GM12891 (cell line): ENCODE measurements at places on chromosomes 16 and 17.
A peak's percentile ranks its signal among the peaks of the same experiment; 100 is the strongest.

- DNase-seq = no peak
Measured at GRCh38 chr17:76207275-76208059, 32.8 kb downstream of the RNF157 start.

DNA sequence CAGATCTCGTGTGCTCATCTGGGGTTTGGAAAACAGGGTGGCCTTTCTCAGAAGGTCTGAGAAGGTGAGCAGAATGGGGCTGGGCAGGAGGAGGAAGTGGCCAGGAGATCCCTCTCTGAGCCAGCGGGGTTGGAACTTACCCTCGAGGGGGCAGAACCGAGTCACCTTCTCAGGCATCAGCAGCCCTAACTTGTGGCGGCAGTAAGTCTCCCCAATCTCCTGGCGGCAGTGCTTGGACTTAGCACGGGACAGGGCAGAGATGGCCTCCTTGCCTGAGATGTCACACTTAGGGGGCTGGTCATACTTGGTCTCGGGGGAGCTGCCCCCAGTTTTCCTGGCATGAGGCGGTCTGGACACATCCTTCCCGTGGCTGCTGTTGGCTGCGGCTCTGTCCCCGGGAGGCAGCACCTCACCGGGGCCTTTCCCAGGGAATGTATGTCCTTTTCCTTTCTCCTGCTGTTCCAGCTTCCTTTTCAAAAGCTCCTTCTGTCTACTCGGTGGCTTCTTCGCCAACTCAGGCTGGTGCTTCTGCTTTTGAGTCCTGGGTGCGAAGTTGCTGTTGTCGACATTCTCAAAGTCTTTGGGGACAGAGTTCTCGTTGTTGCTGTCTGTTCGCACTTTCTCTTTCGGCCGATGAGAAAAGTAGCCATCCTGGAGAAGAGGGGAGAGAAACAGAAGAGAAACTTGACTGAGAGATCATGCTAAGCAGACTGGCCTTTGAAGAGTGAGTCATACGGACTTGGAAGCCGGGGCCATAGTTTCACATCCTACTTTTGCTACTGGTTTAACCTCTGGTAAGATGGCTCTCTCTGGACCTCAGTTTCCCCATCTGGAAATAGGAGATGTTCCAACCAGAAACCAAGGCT is 211.7 kb downstream of the XYLT1 start:
- peak; percentile 53 for DNase-seq

- DNase-seq = no peak
Measured at GRCh38 chr16:14129502-14129901, 58.4 kb downstream of the MRTFB start.

- no peak for DNase-seq
Measured at GRCh38 chr16:2148714-2149629, 547 bp downstream of the RAB26 start.

DNA sequence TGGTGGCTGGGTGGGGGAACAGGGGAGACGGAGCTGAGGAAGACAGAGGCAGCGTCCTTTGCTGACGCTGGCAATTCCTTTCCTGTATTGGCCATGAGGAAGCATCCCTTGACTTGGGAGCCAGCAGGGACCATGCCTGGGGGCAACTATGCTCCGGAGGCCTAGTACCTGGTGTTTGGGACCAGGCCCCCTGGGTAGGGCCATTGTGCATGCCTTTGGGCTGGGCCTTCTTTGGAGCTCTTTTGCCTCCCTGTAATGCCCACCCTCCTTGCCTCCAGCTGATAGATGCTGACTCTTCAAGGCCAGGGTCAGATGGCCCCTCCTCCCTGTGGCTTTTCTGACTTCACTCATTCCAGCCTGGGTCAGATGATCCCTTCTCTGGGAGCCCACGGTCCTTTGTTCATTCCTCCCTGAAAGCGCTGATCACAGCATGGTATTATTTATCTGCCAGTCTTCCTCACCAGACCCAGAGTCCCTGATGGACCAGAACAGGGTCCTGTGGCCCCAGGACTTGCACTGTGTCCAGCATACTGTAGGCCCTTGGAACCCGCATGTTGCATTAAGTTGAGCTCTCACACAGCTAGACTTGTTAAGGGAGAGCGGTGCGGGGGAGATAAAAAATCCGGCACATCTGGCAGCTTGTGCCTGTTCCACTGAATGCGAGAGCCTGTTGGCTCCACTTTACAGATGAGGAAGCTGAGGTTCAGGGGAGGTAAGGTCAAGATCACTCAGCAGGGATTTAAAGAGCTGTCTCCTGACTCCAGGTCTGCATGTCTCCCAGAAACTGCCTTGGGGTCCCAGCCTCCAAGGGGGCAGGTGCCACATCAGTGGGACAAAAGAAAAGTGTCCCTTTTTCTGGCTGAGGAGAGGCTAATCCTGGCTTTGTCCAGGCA is 2.9 kb downstream of the STARD3 start:
- no peak for DNase-seq

GRCh38 chr17:7703584-7704479 is 1.2 kb upstream of the EFNB3 start:
- no peak for DNase-seq

GRCh38 chr16:63373744-63374143 is 1337.5 kb upstream of the CDH8 start:
- no peak for DNase-seq
